ENCODE measurements at places on chromosomes 1 and 21.

DNA sequence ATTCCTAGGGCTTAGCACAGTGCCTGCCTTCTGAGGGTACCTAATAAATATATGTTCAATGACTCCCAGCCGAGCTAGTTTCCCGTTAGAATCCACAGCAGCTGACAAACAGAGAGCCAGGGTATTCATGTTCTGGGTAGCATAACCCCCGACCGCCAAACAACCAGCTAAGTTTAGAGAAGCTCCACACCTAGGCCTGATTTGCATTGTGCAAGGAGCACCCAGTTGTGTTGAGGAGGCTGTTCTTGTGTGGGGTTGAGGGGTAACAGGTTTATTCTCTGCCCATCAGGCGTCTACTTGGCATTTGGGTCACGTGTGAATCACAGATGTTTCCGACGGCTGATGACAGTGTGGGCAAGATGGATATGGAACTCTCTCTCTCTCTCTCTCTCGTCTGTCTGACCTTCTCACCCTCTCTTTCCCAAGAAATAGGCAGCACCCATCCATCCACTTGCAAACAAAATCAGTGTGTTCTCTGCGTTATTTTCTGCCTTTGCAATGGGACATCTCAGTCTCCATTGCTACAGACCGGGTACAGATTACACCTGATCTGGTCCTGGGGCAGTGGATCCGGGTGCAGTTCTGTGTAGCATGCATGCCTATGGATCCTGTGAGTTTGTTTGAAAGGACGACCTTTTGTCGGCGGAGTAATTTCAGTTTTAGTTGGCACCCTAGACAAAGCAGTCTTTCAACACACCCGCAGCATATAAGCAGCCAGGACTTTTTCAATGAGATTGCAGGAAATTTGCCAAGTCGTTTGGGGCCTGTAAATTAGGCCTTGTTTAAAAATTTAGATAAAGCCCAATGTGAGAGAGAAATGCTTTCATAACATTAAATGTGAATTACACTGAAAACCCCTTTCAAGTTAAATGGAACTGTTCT, 29.4 kb downstream of the KAZN start:
- no peak for DNase-seq

DNA sequence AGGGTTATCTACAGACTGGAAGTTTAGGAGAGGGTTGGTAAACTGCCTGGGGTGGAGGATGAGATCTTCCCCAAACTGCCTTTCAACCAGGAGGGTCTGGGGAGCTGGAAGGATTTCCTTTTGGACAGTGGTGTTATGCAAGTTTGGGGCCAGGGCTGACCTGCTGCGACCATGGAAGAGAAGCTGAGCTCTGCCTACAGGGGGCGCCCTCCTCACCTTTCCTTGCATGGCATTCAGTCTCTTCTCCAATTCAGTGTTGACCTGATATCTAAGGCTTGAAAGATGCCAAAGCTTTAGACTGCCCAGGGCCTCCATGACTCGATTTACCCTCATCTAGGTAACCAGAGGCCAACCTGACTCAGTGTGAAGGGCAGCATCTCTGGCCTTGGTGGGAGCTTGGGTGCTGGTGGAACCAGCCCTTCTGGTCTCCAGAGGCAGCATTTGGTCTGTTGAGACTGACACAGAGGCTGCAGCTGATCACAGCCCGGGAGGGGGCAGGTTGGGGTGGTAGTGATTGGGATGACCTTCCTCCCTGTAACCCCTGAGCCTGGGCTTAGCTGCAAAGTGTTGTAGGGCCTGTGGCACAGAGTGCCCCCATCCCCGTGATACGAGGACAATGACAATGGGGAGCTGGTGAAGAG, 170.0 kb downstream of the GRIK3 start:
- DNase-seq, result peak; percentile 9

- no peak for DNase-seq
Observed at GRCh38 chr1:231421546-231421970, 529 bp downstream of the EGLN1 start.

DNA sequence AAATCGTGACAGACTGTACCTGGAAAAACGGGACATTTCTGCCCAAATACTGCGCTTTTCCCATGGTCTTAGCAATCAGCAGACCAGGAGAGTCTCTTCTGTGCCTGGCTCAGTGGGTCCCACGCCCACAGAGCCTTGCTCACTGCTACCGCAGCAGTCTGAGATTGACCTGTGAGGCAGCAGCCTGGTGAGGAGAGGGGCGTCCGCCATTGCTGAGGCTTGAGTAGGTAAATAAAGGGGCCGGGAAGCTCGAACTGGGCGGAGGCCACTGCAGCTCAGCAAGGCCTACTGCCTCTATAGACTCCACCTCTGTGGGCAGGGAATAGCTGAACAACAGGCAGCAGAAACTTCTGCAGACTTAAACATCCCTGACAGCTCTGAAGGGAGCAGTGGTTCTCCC, 203.1 kb downstream of the DENND1B start:
- no peak for DNase-seq

DNA sequence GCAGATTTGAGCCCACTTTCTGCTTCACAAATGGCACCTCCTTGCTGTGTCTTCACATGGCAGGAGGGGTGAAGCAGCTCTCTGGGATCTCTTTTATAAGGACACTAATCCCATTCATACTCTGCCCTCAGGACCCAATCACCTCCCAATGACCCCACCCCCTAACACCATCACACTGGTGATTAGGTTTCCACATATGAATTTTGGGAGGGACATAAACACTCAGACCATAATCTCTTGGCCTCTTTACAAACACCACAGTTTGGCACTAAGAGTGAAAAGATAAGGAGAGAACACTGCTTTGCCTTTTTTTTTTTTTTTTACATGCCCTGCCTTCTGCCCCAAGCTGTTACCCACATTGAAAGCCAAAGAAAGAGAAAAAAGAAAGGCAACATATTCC, 166.2 kb upstream of the NFIA start:
- DNase-seq, result no peak

GRCh38 chr1:3577711-3578432, 33.4 kb downstream of the MEGF6 start:
- DNase-seq, result no peak
